ENCODE measurements at places on chromosomes 12 and 14. TPM values are rescaled to one million over a fixed set of nuclear protein-coding genes. Genes with fewer than 3 reads are reported as not detected.

Gene CABP1
- 0.80 TPM for total RNA-seq

Gene C1S
- 622 TPM for total RNA-seq

Gene TAS2R31
- total RNA-seq = 8.2 TPM

Gene B4GALNT3
- total RNA-seq = 0.16 TPM

Gene HOXC6
- 3.3 TPM for total RNA-seq

- H3K4me1 ChIP-seq = no peaks in the 10 kb centered on the region
- peak within 1 kb of the TSS; percentile 81 for H3K27ac ChIP-seq
- DNase-seq = peak; percentile 60
- no peaks in the 10 kb centered on the region for H3K27me3 ChIP-seq
Observed at GRCh38 chr12:112978163-112979040, at the start of gene OAS2. Gene OAS2, plus strand, starts transcription at chr12:112978519. Its CDS starts 90 bp downstream, at chr12:112978609.

DNA sequence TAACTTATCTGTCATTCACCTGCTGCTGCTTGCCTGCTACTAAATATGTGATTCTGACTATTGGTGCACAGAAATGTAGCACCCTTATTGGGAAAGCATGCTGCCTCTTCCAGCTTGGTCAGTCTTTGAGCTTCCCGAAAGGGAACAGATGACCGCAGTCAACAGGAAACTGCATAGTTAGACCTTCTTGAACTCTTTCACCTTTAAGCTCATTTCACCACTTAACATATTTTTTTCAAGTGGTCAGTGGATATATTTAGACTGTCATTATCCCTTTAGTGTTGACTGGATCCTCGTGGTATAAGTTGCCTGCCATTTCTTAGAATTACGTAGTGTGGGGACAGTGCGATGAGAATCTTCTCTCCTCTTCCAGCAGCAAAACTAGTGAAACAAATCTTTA lies 224.9 kb downstream of the FBXL14 start:
- no peak overlapping the region for H3K27ac ChIP-seq
- H3K4me3 ChIP-seq = no peak overlapping the region
- H3K36me3 ChIP-seq = no peaks in the 10 kb centered on the region
- H3K4me1 ChIP-seq = no peaks in the 10 kb centered on the region
- no peaks in the 10 kb centered on the region for H3K27me3 ChIP-seq

DNA sequence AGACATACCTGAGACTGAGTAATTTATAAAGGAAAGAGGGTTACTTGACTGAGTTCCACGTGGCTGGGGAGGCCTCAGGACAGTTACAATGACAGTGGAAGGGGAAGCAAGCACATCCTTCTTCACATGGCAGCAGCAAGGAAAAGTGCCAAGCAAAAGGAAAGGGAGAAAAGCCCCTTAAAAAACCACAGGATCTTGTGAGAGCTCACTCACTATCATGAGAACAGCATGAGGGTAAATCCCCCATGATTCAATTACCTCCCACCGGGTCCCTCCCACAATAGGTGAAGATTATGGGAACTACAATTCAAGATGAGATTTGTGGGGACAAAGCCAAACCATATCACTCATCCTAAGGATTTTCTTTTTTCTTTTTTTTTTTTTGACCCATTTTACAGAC lies 177.8 kb upstream of the EEA1 start:
- no peak for DNase-seq
- no peak overlapping the region for H3K27ac ChIP-seq
- no peaks in the 10 kb centered on the region for H3K36me3 ChIP-seq
- no peaks in the 10 kb centered on the region for H3K27me3 ChIP-seq

DNA sequence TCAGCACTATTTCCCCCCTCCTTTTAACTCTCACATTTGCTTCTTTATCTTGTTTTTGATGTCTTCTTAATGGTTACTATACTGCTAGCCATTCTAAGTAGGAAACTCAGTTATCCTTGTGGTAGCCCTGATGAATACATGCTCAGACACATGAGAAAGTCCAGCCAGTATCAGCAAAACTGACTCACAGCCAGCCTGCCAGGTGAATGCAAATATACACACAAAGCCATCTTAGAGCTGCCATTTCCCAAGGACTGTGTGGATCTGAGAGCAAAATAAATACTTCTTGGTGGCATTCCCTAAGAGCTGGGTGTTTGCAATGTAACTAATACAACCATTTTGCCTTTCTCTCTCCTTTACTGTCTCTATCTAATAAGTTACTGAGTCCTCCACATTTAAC lies 455.2 kb downstream of the CCER1 start:
- H3K27ac ChIP-seq = no peak overlapping the region
- no peak for DNase-seq
- no peaks in the 10 kb centered on the region for H3K4me1 ChIP-seq
- H3K4me3 ChIP-seq = no peak overlapping the region
- H3K27me3 ChIP-seq = no peaks in the 10 kb centered on the region

DNA sequence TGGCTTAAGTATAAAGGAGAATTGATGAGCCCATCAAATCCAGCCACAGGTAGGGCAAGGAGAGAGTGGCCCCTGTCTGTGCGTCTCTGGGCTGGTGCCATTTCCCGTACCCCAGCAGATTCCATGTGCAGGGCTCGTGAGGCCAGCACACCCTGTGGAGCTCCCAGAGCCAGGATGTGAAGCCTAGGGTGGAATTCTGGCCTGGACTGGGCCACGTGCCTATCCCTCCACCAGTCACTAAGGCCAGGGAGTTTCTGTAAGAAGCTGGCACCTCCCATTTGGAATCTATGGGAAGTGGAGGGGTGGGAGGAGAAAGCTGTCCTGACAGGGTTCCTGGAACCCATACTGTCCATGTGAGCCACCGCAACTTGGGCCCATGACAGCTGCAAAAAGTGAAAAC lies 148.5 kb downstream of the FOXN3 start:
- H3K4me3 ChIP-seq = no peak overlapping the region
- no peaks in the 10 kb centered on the region for H3K4me1 ChIP-seq
- H3K36me3 ChIP-seq = no peaks in the 10 kb centered on the region
- no peak overlapping the region for H3K27ac ChIP-seq

DNA sequence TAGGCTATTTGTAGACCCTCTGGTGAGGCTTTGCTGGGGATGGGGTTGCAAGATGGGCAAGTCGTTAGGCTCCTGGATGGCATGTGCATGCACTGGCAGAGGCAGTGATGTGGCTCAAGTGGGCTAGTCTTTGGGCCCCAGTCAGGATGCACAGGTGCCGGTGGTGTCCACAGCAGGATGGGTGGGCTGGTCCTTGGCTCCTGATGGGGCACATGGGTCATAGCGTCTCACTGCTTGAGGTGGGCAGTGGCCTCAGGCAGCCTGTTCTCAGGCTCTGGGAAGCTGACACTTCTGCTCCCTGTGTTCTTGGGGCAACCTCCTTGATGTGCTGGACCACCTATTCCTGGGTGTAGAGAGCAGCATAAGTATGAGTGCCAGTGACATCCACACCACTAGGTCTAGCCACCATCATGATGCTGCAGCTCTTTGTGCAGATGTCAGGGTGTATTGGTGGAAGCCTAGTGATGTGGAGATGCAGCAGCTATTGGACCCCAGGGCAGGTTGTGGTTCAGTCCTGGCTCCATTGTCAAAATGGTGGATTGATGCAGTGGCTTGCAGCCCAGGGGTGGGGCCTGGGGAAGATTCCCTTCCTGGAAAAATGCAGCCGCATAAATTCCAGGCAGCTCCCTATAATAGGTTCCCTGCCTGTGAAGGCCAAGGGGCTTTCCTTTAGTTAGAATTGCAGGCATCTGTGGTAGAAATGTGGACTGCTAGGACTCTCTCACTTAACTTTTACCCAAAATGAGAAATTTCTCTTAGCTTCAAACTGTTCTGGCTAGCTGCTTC lies 742.5 kb upstream of the MDGA2 start:
- H3K4me1 ChIP-seq = no peaks in the 10 kb centered on the region
- H3K27ac ChIP-seq = no peak overlapping the region
- no peak for DNase-seq

GRCh38 chr12:101490286-101490920 lies 15.3 kb downstream of the SPIC start:
- H3K27ac ChIP-seq = no peak overlapping the region
- no peak for DNase-seq
- H3K36me3 ChIP-seq = no peaks in the 10 kb centered on the region
- no peaks in the 10 kb centered on the region for H3K27me3 ChIP-seq
- no peaks in the 10 kb centered on the region for H3K4me1 ChIP-seq

DNA sequence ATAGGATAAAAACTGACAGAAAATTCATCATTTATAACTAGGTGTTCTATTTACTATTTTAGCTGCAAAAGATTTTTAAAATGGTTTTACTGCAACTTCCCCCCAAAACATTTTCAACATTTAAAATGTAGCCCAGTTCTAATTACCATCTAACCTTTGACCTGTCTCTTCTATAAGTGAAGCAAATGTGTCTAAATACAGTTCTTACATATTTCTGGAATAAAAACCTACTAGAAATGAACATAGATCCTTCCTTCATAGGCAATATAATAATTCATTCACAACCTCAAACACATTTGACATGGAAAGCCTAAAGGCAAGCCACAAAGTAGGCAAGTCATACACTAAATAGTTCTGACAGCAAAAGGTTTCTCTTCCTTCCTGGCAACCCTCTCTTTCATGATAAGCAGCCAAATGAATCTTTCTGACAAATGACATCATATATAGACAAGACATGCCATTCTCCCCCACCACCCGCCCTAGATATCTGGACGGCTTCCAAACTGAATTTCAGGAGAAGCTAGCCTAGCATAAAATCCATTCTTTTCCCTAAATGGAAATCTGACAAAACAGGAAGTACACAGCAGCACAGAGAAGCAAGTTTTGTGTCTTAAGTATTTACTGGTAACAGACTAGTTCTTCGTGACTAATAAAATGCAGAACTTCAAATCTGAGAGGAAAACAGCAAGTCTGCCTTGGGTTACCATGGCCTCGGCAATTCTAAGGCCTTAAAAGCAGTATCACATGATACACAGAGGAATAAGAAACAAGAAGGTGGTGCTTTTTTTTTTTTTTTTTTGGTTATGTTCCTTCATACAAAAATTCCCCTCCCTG lies 17.2 kb upstream of the ARID4A start:
- H3K27me3 ChIP-seq = no peaks in the 10 kb centered on the region
- peak overlapping the region; percentile 17 for H3K4me3 ChIP-seq
- no peak for DNase-seq
- H3K4me1 ChIP-seq = peaks cover 16% of the 10 kb centered on the region
- peak overlapping the region; percentile 65 for H3K27ac ChIP-seq
- no peaks in the 10 kb centered on the region for H3K36me3 ChIP-seq

DNA sequence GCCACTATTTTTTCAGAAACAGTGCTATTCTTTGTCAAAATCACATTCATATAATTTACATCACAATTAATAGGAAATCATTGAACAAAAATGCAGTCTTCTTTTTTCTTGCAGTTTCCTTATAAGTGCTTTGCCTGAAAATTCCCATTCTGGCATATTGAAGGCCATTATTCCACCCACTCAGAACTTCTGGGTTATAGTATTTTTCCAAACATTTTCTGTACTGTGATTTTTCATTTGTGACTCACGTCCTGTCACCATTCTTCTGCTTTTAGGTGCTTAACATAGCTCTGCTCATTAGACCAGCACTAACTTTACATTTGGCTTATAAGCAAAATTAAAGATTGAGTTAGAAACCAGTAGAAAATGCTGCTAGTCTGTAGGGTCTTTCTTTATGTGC lies 241.0 kb upstream of the NPAS3 start:
- H3K4me3 ChIP-seq = no peak overlapping the region
- H3K4me1 ChIP-seq = no peaks in the 10 kb centered on the region
- no peak for DNase-seq
- no peaks in the 10 kb centered on the region for H3K27me3 ChIP-seq
- no peak overlapping the region for H3K27ac ChIP-seq

DNA sequence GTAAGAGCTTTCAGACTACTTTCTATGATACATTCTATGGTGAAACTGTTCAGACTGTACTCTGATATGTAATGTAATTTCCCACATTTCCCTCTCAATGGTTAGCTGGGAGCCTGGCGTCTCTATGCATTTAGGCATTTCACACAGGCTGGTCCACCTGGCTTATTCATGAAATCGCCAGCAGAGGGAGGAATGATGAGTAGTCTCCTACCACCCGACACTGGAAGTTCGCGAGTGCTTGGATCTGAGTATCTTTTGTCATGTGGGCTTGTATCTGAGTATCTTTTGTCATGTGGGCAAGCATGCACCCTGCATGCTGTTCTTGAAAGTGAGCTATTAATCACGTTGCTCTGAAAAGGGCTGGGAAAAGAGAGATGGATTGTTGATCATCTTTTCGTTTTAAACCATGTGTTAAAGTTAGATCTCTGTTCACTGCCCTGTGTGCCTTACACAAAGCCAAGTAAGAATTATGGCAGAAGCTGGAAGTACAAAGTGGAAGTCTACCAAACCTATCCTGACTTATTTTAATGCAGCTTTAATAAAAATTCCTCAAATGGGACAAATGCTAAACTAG lies 235.0 kb downstream of the ATP23 start:
- no peak overlapping the region for H3K27ac ChIP-seq
- no peak overlapping the region for H3K4me3 ChIP-seq
- H3K27me3 ChIP-seq = no peaks in the 10 kb centered on the region
- no peak for DNase-seq
- H3K36me3 ChIP-seq = no peaks in the 10 kb centered on the region
- no peaks in the 10 kb centered on the region for H3K4me1 ChIP-seq

DNA sequence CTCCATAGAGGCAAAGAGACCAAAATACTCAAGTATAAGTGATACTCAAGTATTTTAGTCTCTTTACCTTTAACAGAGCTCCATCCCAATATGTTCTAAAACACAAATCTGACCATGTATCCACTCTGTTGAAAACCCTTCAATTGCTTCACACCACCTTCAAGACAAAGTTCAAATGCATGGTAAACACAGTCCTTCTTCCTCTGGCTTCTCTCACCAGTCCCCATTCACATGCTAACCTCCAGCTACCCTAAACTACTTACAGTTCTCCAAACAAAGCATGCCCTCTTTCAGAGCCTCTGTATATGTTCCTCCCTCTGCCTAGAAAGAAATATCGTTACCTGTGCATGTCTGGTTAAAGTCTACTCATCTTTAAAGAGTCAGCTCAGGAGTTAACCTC lies 100.2 kb downstream of the NUMB start:
- H3K36me3 ChIP-seq = no peaks in the 10 kb centered on the region
- no peak overlapping the region for H3K27ac ChIP-seq
- H3K4me3 ChIP-seq = no peak overlapping the region
- DNase-seq = no peak

DNA sequence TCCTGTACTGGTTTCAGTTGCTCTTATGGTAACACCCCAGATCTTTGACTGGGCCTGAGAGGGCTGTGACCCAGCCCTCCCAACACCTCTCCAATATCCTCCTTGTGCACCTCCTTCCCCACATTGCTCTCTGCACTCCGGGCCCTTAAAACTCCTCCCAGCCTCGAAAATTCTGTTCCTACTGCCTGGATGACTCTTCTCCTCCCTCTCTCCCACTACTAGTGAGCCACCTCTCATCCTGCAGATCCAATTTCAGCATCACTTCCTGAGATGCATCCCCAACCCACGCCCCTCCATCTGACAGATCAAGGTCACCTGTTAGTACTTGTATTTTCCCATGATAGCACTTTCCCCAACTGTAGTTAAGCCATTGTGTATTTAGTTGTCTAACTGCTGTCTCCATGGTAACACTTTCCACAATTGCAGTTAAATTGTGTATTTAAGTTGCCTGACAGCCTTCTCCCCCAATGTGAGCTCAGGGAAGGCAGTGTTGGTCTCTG lies 11.5 kb upstream of the NT5DC3 start:
- no peak for DNase-seq
- no peaks in the 10 kb centered on the region for H3K27me3 ChIP-seq
- no peaks in the 10 kb centered on the region for H3K36me3 ChIP-seq
- no peak overlapping the region for H3K4me3 ChIP-seq
- no peak overlapping the region for H3K27ac ChIP-seq
